Stimulated activated CD8-positive, alpha-beta memory T cell treated with anti-CD3 and anti-CD28 coated beads, Interleukin-15, amount 100 ng/mL, for 4 hours (primary cell): ENCODE measurements at places on chromosomes 6 and 20.

GRCh38 chr20:15439551-15439950 lies 1102.1 kb upstream of the FLRT3 start:
- no peak for DNase-seq

DNA sequence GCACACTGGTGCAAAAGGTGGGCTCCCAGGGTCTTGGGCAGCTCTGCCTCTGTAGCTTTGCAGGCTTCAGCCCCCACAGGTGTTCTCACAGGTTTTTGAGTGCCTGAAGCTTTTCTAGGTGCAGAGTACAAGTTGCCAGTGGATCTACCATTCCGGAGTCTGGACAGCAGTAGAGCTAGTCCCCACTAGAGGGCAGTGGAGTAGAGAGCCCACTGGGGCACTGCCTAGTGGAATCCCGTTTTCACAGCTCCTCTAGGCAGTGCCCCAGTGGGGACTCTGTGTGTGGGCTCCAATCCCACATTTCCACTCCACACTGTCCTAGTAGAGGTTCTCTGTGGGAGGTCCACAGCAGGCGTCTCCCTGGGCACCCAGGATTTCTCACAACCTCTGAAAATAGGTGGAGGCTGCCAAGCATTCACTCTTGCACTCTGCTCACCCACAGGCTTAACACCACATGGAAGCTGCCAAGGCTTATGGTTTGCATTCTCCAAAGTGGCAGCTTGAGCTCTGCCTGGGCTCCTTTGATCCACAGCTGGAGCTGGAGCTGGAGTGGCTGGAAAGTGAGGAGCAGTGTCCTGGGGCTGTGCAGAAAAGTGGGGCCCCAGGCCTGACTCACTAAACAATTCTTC lies 86.3 kb upstream of the PROKR2 start:
- no peak for DNase-seq

DNA sequence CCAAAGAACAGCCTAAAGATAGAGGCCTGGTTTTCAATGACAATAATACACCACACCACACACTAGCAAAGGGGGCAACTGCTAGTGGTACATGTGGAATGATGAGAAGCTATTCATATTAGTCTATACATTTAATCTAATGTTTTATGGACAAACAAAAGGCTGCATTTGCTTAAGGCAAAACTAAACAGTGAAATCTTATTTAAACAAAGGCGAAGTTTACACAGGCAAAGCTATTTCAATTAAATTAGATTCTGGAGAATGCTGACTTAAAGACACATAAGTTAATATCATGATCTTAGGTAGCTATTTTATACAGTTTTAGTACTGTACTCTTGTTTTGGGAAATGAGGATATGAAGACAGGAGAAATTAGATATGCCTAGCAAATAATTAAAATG lies 53.9 kb upstream of the SIM1 start:
- DNase-seq, result no peak

DNA sequence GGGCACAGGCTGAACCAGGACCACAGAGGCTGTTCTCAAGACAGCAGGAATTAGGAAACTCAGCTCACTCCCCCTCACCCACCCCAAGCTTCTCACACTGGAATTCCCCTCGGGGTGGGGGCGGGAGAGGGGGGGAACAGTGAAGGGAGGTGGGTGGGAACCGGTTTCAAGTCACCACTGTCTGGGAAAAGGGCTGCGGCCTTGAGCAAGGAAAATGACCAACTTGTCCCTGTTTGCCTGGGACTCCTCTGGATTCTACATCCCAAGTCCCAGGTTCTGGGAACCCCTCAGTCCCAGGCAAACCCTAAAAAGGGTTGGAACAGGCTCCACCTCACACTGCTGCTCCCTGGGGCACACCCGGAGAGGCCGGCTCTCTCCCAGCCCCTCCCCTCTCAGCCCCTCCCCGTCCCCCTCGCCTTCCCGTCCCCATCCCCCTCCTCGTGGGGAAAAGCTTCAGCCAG lies 230.7 kb downstream of the TFAP2C start:
- DNase-seq, result no peak

GRCh38 chr6:5984150-5985089 lies 22.3 kb downstream of the NRN1 start:
- DNase-seq, result no peak

- no peak for DNase-seq
Measured at GRCh38 chr20:10924644-10925201, 250.9 kb upstream of the JAG1 start.

DNA sequence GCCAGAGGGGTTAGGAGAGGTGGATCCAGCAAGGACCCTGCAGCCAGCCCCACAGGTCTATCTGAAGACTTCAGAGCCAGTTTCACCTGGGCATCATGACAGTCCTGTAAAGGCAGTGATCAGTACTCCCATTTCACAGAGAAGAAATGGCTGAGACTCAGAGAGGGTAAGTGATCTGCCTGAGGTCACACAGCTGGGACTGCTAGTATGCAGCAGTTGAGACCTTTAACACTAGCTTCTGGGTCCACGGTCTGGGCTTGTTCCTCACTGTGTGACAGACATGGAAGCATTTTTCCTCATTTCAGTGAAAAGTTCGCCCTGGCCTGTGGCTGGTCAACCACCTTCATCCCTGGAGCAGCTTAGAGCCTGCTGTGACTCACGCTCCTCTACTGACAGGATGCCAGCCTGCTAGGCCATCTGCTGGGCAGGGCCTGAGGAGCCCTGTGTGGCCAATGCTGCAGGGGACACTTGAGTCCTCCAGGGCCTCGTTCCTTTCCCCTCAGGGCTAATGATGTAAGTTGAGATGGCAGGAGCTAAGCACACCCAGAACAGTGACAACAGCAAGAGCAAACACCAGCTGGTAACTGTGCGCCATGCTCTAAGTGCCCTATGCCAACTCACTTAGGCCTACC lies 192.0 kb downstream of the LRFN2 start:
- no peak for DNase-seq

DNA sequence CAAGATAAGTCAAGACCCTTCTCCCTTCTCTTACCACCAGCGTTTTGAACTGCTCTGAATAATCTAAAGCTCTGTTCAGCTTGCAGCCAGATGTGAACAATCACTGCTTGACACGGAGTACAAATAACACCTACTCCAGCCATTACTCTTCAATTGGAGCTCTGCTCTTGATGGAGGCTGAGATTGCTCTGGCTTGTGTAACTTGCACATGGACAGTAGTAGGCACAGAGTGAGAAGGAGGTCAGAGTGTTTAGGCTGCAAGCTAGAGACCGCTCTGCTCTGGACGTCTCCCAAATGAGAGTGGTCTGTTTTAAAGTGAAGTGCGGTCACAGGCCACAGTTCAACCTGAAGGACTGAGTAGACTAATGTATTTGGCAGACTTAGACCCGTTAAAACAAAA lies 158.3 kb downstream of the HDGFL1 start:
- no peak for DNase-seq

GRCh38 chr6:101776919-101777350 lies 383.4 kb downstream of the GRIK2 start:
- no peak for DNase-seq

DNA sequence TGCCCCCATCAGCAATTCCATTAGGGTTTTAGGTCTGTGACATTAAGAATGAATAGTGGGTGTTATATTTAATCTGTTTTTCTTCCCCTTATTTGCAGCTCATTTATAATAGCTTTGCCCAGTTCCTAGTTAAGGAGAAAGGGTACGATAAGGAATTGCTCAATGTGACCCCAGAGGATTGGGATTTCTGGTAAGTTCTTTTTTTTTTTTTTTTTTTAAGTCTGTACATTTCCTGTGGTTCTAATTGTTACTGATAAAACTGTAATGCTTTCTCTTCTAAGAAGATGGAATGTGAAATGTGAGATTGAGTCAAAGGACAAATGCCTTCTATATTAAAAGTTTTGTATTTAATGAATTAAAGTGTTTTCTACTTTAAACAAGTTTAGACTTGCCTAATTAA lies 5.5 kb downstream of the NT5DC1 start:
- DNase-seq, result no peak

- DNase-seq, result no peak
Measured at GRCh38 chr20:7841291-7841970, 98.8 kb downstream of the HAO1 start.

- DNase-seq, result no peak
Measured at GRCh38 chr6:131635384-131636340, 1.4 kb upstream of the ENPP3 start.

- DNase-seq, result no peak
Measured at GRCh38 chr6:37105148-37106050, 64.6 kb upstream of the PIM1 start.

- DNase-seq, result no peak
Measured at GRCh38 chr6:136125585-136125984, 124.5 kb downstream of the MTFR2 start.

DNA sequence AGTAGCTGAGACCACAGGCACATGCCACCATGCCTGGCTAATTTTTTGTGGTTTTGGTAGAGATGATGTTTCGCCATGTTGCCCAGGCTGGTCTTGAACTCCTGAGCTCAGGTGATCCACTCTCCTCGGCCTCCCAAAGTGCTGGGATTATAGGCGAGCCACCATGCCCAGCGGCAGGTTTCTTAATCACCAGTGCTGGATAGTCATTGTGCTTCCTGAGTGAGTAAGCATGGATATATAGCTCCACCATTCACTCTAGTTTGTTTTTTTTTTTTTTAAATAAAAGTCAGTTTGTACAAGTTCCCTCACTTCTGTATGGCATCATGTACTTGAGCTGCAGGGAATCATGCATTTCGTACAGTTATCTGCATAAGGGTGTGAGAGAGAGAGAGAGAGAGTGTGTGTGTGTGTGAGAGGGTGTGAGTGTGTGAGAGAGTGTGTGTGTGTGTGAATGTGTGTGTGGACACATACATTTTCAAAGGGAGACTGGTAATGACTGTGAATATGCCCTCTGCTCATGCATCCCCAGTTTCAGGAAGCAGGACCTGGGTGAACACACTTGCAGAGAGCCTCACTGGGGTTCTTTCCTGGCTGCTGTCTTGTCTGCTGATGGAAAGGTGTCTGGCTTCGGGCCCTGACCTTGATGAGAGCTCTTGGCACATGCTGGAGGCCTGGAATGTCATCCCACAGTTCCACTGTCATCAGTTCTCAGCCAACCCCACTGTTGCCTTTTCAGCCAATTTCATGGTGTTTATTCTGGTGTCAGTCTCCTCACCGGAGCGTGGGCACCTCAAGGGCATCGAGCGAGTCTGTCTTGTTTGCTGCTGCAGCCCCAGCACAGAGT lies 65.0 kb upstream of the XRN2 start:
- no peak for DNase-seq

DNA sequence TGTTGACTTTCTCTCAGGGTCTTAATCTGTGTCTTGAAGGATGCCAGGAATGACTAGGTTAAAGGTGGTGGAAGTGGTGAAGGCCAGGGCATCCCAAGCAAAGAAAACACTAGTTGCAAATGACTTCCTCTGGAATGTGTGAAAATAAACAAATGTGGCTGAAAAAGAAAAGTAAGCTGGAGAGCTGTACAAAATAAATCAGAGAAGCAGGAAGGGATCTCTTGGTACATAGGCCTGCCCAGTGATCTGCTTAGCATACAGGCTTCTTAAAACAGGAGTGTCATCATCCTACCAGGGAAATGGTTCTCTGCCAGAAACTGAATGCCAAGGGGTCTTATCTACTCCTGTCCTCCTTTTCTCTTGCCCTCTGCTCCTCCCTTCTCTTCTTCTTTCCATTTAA lies 1616.0 kb downstream of the KHDRBS2 start:
- DNase-seq, result no peak

DNA sequence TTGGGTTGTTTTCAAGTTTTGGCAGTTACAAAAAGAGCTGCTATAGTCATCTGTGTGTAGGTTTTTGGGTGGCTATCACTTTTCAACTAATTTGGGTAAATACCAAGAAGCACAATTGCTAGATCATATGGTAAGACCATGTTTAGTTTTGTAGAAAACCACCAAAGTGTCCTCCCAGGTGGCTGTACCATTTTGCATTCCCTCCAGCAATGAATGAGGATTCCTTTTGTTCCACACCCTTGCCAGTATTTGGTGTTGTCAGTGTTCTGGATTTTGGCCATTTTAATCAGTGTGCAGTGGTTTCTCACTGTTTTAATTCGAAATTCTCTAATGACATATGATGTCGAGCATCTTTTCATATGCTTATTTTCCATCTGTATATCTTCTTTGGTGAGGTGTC lies 457.5 kb upstream of the ARID1B start:
- DNase-seq, result no peak

GRCh38 chr6:144769142-144769541 lies 484.0 kb downstream of the UTRN start:
- DNase-seq, result no peak

- DNase-seq, result no peak
Measured at GRCh38 chr6:1586861-1587450, 22.8 kb upstream of the FOXC1 start.

DNA sequence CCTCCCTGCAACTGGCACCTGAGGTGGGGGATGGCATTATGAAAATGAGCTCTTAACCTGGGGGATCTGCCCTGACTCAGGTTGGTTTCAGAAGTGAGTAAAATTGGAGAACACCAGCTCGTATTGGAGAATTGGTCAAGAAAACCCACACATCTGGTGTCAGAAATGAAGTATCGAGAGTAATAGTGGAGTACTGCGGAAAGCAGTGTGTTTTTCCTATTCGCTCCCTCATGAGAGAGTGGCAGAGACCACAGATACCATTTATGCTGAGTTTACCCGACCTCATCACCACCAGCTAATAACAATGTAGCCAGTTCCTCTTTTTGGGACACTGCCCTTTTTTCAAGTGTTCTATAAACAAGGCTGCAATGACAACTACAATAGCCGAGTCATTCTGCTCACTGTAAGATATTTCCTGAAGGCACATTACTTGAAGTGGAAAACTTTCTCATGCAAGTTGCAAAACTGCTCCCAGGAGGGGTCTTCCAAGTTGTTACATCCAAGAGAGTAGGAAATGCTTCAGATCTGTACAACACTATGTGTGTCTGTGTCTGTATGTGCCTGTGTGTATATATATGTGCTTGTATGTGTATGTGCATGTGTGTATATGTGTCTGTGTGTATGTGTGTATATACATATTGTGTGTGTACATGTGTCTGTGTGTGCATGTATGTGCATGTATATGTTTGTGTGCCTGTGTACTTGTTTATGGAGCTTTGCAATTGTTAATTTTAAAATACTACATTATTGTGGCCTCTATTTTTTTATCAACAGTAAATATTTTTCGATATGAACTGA lies 106.0 kb upstream of the CST7 start:
- DNase-seq, result no peak

DNA sequence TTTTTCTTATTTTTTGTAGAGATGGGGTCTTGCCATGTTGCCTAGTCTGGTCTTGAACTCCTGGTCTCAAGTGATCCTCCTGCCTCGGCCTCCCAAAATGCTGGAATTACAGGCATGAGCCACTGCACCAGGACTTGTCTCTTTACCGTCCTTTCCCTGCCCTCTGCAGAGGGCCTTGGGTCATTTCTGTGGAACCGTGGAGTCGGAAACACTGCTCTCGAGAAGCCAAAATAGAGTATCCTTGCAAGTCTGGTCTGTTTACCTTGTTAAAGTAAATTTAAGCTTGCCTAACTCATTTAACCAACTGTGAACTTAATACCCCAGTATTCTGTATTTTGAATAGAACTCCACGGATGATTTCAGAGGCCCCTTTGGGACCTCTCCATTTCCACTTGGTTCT lies 51.4 kb downstream of the KDM1B start:
- no peak for DNase-seq

GRCh38 chr6:134009876-134010275 lies 42.5 kb downstream of the SLC2A12 start:
- no peak for DNase-seq

- no peak for DNase-seq
Measured at GRCh38 chr6:132144456-132144855, 193.3 kb upstream of the CCN2 start.

GRCh38 chr6:23537828-23538227 lies 588.2 kb upstream of the NRSN1 start:
- DNase-seq, result no peak
